T-helper 17 cell (primary cell): ENCODE measurements at places on chromosomes 5 and 9. TPM values are rescaled to one million over a fixed set of nuclear protein-coding genes. Genes with fewer than 3 reads are reported as not detected.

The S1PR3 gene
- 0.05 TPM for total RNA-seq

DNA sequence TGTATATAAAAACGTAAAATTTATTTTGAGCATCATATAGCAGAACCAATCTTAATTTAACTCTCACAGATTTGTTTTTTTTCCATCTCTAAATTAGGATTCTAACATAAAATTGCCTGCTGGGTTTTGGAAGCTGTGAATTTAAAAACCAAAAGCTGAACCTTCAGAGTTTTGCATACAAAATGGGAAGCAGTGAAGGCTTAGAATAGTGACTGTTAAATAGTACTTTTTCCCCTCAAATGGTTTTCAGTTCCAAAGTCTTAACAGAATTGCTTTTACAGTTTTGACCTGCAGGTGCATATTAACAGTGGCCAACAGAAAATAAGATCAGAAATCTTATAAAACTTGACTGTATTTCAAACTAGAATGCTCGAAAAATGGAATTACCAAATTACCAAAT is 55.1 kb upstream of the LVRN start:
- H3K36me3 ChIP-seq: no peaks in the 10 kb centered on the region
- H3K27me3 ChIP-seq: no peaks in the 10 kb centered on the region
- H3K4me3 ChIP-seq: no peak overlapping the region
- no peak overlapping the region for H3K27ac ChIP-seq
- no peaks in the 10 kb centered on the region for H3K4me1 ChIP-seq

- H3K27ac ChIP-seq: no peak overlapping the region
- peaks cover 19% of the 10 kb centered on the region for H3K27me3 ChIP-seq
- H3K36me3 ChIP-seq: no peaks in the 10 kb centered on the region
- peaks cover 13% of the 10 kb centered on the region for H3K4me1 ChIP-seq
Observed at GRCh38 chr5:58462623-58463230, 2.8 kb upstream of the PLK2 start.

DNA sequence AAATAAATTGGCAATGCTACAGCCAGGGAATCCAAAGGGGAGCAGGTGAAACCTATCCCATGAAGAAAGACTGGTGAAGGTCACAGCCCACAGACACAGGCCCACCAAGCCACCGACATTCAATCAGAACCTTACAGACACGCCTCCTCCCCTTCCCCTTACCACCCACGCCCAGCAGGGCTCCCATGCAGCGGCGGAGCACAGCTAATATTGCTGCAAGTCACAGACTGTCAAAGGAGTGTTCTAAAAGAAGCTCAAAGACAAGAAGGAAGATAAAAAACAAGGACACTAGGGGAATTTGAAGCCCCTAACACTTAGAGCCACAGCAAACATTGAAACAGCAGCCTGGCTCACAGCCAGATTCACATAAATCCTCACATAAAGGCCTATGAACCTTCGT is 91.2 kb downstream of the MED10 start:
- no peaks in the 10 kb centered on the region for H3K36me3 ChIP-seq
- H3K27ac ChIP-seq: no peak overlapping the region
- DNase-seq: no peak
- no peak overlapping the region for H3K4me3 ChIP-seq

The ZNF454 gene
- total RNA-seq: not detected

DNA sequence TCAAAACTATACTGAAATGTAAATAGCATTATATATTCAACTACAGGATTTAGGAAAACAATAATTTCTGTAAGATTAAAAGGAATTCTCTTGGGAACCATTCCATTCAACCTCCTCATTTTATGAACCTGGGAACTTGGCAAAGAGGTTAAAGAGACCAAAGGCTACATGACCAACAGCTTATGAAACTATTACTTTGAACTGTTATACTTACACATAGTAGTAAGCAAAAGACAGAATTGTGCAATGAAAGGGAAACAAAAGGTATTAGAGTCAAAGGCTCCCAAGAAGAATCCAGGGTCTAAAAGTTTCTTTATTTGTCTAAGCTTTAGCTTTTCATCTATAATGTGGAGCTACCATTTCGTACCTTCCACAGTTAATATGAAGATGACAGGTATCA is 7.2 kb downstream of the C9orf72 start:
- H3K36me3 ChIP-seq: peaks cover 3% of the 10 kb centered on the region
- peaks cover 5% of the 10 kb centered on the region for H3K4me1 ChIP-seq
- DNase-seq: no peak
- no peak overlapping the region for H3K4me3 ChIP-seq

- no peak overlapping the region for H3K4me3 ChIP-seq
- H3K27me3 ChIP-seq: no peaks in the 10 kb centered on the region
- H3K36me3 ChIP-seq: no peaks in the 10 kb centered on the region
- DNase-seq: no peak
- peak overlapping the region; percentile 75 for H3K27ac ChIP-seq
- H3K4me1 ChIP-seq: peaks cover 50% of the 10 kb centered on the region
Observed at GRCh38 chr5:87327998-87328397, 60.3 kb downstream of the RASA1 start.

DNA sequence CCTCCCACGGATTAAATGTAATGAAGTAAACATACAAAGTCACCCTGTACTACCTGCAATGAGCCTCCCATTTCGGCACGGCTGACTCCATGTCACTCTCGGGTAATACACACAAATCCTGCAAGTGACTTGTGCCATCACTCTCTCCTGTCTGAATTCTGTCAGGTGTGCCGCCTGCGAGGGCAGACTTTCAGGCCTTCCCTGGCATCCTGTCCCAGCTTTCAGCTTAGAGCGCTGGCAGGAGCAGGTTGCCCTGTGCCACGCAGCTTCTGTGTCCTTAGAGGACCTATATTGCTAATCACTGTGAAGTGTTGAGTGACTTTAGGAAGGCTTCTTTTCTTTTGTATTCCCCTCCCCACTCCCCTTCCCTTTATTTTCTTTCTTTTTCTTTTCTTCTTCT is 25.8 kb upstream of the S1PR3 start:
- no peaks in the 10 kb centered on the region for H3K36me3 ChIP-seq
- no peak overlapping the region for H3K4me3 ChIP-seq
- DNase-seq: no peak
- no peak overlapping the region for H3K27ac ChIP-seq

The ZNF618 gene
- total RNA-seq: 1.7 TPM

- H3K27me3 ChIP-seq: no peaks in the 10 kb centered on the region
- peaks cover 30% of the 10 kb centered on the region for H3K36me3 ChIP-seq
- no peak overlapping the region for H3K4me3 ChIP-seq
- peaks cover 9% of the 10 kb centered on the region for H3K4me1 ChIP-seq
- DNase-seq: no peak
- H3K27ac ChIP-seq: no peak overlapping the region
Observed at GRCh38 chr5:170021506-170021905, 41.2 kb upstream of the INSYN2B start.

- peak overlapping the region; percentile 67 for H3K27ac ChIP-seq
- peaks cover 13% of the 10 kb centered on the region for H3K4me1 ChIP-seq
- no peak for DNase-seq
Observed at GRCh38 chr9:135826188-135826545, 81.2 kb downstream of the CAMSAP1 start.

DNA sequence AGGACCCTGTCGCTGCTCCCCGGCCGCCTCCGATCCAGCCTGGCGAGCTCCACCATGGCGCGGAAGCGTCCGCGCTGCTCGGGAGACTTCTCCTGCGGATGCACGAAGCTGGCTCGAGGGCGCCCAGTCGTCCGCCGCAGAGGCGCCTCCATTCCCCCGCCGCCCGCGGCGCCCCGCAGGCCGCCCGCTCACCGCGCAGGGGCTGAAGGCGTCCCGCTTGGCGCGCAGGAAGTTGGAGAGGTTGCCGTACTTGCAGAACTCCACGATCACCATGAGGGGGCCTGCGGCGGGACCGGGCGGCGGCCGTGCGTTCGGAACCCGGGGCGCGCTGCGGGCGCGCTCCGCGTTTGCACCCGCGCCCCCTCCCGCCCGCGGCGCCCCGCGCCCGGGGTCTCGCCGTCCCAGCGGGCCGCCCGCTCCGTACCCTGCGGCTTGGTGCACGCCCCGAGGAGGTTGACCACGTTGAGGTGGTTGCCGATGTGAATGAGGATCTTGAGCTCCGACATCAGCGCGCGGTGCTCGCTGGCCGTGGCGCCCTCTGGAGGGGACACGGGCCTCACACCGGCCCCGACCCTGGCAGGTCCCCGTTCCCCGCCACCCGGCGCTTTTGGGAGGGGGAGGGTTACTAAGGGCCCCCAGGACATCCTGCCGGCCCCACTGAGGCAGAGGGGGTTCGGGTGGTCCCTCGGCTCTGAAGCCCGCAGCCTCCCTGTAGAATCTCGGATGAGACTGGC is 27.7 kb upstream of the SCGB3A1 start:
- no peaks in the 10 kb centered on the region for H3K36me3 ChIP-seq
- H3K27me3 ChIP-seq: no peaks in the 10 kb centered on the region
- H3K4me3 ChIP-seq: no peak overlapping the region
- no peak overlapping the region for H3K27ac ChIP-seq
- peaks cover 3% of the 10 kb centered on the region for H3K4me1 ChIP-seq

The WDR70 gene
- 35.2 TPM for total RNA-seq

The PTGDS gene
- 21.4 TPM for total RNA-seq

DNA sequence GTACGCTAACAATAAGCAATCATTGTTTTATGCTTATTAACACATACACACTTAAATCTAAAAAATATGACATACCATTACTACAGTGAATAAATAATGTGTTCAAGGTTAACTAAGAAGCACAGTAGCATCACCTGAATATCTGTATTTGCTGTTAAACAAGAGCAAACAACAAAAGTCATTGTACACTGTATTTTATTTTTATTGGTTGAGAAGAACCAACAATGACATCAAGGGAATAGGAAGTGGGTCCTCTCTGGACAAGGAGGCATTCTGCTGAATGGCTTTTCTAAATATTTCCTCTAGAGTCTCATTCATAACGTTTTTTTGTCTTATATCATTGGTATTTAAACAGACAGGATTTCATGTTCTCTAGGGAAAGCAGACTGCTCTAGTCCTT is 460.4 kb downstream of the CDH9 start:
- DNase-seq: no peak
- no peaks in the 10 kb centered on the region for H3K4me1 ChIP-seq
- H3K27ac ChIP-seq: no peak overlapping the region
- H3K27me3 ChIP-seq: no peaks in the 10 kb centered on the region

DNA sequence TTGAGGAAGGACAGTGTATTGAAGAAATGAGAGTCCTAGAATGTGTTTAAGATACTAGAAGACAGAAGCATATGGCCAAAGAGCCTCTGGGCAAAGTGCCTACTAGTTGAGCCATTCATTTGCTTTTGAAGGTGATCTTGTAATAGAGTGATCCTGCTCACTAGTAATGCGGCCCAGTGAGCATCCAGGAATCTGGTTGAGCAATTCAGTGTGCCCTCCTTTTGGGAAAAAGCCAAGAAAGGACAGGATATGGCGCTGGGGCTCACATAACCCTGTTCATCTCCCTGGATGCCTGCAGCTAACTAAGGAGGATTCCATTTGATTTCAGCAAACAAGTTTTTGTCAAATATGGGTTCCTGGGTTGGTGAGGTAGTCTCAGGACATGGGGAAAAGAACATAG is 16.3 kb downstream of the ADAM19 start:
- H3K27me3 ChIP-seq: no peaks in the 10 kb centered on the region
- H3K4me1 ChIP-seq: peaks cover 78% of the 10 kb centered on the region
- peak overlapping the region; percentile 61 for H3K27ac ChIP-seq

DNA sequence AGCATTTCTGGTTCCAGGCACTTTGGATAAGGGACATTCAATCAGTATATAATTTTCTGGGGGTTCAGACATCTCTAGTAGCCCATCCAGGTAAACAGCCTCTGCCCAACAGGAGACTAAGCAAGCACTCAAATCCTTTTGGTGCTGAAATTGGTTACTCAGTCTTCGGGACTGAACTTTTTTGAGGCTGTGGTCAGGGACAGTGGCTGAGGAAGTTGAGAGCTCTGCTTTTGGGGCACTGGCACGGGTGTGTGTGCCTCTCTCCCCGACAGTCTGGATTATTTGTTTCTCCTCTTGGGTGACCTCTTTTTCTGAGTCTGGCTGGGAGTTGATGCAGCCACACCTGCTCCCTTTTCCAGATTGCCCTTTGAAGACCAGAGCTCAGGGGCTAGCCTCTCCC is 47.6 kb downstream of the ACER2 start:
- peaks cover 7% of the 10 kb centered on the region for H3K27me3 ChIP-seq
- no peak overlapping the region for H3K4me3 ChIP-seq
- no peaks in the 10 kb centered on the region for H3K36me3 ChIP-seq
- H3K27ac ChIP-seq: no peak overlapping the region

The DOCK2 gene
- total RNA-seq: 284 TPM

- no peak for DNase-seq
- peaks cover 6% of the 10 kb centered on the region for H3K4me1 ChIP-seq
- no peaks in the 10 kb centered on the region for H3K27me3 ChIP-seq
Observed at GRCh38 chr5:132768485-132768868, 8.6 kb downstream of the SEPTIN8 start.

- H3K27ac ChIP-seq: no peak overlapping the region
- no peaks in the 10 kb centered on the region for H3K27me3 ChIP-seq
- DNase-seq: no peak
- H3K4me1 ChIP-seq: no peaks in the 10 kb centered on the region
- no peaks in the 10 kb centered on the region for H3K36me3 ChIP-seq
- no peak overlapping the region for H3K4me3 ChIP-seq
Observed at GRCh38 chr5:28313321-28313951, 1275.0 kb upstream of the CDH9 start.

DNA sequence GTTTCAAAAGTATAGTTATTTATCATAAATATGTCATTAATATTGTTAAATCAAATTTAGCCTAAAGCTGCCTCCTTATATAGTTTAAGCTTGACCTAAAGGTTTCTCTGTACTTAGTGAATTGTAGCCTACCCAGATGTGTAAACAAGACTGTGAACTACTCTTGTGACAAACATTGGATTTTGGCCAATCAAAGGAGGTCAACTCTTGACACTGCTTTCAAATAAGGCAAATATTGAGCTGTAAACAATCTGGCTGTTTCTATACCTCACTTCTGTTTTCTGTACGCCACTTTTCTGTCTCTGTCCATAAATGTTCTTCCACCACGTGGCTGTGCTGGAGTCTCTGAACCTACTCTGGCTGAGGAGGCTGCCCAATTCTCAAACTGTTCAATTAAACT is 51.2 kb downstream of the FXN start:
- no peaks in the 10 kb centered on the region for H3K27me3 ChIP-seq
- no peak overlapping the region for H3K27ac ChIP-seq
- H3K36me3 ChIP-seq: peaks cover 4% of the 10 kb centered on the region
- peaks cover 2% of the 10 kb centered on the region for H3K4me1 ChIP-seq

- H3K27ac ChIP-seq: peak overlapping the region; percentile 59
- no peak for DNase-seq
- H3K4me3 ChIP-seq: no peak overlapping the region
- H3K27me3 ChIP-seq: no peaks in the 10 kb centered on the region
- peaks cover 5% of the 10 kb centered on the region for H3K36me3 ChIP-seq
Observed at GRCh38 chr5:10682801-10683525, 78.1 kb downstream of the DAP start.

The IL13 gene
- total RNA-seq: 0.20 TPM
